ENCODE measurements at places on chromosomes 2 and 18.

GRCh38 chr2:145874466-145874865 is 1354.5 kb upstream of the ZEB2 start:
- DNase-seq: no peak

GRCh38 chr2:65320042-65320725 is 92.6 kb downstream of the ACTR2 start:
- peak; percentile 66 for DNase-seq

- DNase-seq: no peak
Measured at GRCh38 chr2:30269771-30270145, 38.4 kb downstream of the LBH start.

DNA sequence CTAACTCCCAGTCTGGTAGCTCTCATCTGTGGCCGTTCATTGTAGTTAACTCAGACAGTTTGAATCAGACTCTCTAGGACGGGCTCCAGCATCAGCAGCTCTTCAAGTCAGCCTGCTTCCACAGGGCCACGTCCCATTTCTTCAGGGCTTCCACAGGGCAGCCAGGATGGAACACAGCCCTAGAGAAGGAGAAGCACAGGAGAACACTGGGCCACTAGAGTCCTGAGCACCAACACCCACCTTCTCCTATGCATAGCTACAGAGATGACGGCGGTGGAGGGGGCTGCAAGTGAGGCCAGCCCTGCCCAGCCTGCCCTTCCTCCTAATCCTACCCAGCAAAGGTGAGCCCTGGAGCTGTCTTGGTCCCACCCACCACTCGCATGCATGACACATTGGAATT is 10.2 kb upstream of the TEX261 start:
- no peak for DNase-seq

GRCh38 chr2:17578466-17578928 is 38.0 kb downstream of the VSNL1 start:
- DNase-seq: peak; percentile 96

DNA sequence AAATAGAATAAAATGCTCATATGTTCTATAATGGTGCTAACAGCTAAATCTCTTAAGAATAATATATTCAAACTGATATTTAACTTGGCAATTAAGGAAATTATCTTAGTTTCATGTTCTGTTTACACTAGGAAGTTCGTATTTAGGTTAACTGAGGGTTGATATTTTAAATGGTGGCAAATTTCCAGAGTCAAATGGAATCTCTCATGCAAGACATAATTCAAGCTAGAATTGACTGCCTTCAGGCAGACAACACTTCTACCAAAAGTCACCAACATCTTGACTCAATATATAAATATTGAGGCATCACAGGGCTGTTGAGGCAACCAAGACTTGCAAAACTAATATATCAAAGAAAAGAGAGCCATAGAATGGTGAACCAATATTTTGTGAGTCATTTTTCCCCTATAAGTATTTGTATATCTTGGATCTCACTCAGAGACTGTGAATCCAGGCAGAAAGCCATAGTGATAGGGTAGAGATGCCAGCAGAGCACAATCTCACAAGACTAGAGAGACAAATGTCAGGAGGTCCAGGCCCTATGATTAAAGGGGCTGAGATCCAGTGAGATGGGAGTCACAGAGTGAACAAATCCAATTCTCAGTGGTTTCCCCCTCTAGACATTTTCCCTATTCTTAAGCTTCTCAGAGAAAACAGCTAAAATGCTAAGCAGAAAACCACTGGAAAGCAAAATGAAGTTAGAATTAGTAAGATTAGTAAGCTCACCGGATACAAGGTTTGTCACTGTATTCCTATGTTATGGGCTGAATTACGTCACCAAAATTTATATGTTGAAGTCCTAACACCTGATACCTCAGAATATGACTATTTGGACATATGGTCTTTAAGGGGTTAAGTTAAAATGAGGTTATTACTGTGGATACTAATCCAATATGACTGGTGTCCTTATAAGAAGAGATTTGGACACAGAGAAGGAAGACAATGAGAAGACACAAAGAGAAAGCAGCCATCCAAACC is 358.2 kb upstream of the UBE2E3 start:
- DNase-seq: no peak

- DNase-seq: peak; percentile 64
Measured at GRCh38 chr2:138829326-138829919, 49.2 kb upstream of the NXPH2 start.

GRCh38 chr2:101265893-101266499 is 13.3 kb downstream of the CNOT11 start:
- no peak for DNase-seq

DNA sequence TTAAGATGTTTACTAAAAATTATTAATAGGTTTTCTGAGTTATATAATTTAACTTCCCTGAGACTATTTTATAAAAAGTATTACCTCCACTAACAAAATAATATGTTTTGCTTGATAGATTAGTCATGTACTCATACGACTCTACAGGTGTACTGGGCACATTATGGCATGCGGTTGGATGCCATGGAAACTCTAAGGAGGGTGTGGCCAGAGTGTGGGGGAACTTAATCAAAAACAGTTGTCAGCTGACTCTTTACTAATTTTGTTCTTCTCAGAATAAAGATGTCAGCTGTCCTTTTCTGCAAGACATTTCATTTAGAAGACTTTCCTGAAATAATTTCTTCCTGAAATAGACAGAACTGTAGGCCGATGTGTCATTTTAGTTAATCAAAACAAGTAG is 228.3 kb upstream of the SIX3 start:
- DNase-seq: no peak

DNA sequence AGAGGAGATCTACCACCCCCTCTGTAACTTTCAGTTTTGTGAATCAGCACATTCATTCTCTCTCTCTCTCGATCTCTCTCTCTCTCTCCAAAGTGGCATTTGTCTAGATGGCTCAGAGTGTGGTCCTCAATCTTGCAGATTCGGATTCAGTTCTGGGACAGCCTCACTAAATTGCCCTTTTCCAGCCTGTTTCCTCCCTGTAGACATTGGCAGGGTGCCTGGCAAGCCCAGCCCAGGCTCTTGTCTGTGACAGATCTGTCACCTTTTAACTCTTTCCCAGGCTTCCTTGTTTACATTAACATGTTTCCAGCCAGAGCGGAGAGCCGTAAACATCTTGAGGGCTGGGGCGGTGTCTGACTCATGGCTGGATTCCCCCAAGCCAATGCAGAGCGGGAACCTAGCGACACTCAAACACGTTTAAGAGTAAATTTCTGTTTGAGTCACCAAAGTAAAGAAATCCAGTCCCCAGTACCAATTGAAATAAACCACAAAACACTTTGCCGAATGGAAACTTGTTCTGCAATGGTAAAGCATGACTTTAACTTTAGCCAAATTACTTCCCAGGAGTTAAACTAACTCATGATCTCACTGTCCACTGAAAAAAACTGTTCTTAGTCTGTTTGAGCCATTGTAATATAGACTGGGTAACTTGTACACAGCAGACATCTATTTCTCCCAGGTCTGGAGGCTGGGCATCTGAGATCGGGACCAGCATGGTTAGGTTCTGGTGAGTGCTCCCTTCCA is 6.6 kb upstream of the CYP27C1 start:
- DNase-seq: peak; percentile 33

DNA sequence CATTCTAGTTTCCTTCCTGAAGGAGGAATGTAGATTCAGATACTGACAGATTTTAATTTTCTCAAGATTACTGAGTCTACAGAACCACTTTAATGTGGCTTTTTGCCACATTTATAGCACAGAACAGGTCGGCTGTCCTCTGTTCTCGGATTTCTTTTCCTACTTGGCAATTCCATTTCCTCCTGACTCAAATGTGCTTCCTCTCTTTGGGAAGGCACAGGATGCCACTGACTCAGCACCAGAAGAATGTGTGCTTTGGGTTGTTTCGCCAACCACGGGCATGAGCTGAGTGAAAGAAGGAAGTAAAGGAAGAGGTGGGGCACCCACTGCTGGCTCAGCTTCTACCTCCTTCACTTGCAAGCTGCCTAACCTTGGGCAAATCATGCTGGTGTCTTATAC is 970.6 kb upstream of the ACVR2A start:
- no peak for DNase-seq

DNA sequence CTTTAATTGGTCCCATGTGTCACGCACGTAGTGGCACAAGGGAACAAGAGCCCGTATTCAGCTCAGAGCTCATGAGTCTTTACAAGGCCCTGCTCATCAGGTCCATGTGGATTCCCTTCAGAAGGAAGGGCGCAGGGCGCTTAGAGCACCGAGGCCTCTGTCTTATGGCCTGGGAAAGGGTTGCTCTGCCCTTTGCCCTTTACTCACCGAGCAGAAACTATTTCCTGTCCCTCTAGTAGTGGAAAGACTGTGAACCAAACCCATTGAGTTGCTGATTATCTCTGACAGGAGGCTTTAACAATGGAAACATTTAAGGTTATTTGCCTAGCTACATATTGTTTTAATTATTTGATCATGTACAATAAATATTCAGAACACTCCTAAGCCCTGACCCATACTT is 102.0 kb upstream of the ACAA2 start:
- DNase-seq: peak; percentile 24

GRCh38 chr18:44589693-44590355 is 90.9 kb upstream of the SETBP1 start:
- no peak for DNase-seq

GRCh38 chr2:181465676-181466375 is 8.6 kb downstream of the ITGA4 start:
- no peak for DNase-seq

- DNase-seq: no peak
Measured at GRCh38 chr2:236133410-236134012, 34.7 kb downstream of the GBX2 start.

- DNase-seq: peak; percentile 64
Measured at GRCh38 chr18:12744103-12744502, 41.3 kb downstream of the PSMG2 start.

- no peak for DNase-seq
Measured at GRCh38 chr2:142270291-142270690, 139.5 kb upstream of the LRP1B start.

DNA sequence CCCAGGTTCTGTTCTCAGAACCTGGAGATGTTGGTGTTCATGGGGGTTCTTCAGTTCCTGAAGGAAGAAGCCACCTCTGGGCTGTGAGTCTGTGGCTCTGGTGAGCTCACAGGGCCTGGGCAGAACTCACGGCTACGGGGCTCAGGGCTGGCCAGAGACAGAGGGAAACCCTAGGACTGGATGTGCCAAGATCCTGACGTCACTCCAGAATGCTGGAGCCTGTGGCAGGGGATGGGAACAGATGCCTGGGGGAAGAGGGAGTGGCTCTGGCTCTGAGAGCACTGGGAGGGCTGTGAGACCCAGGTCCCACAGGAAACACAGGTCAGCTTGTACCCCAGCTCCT is at the start of gene OTOF:
Gene OTOF, minus strand, starts transcription at position 214 of the 343 bp plus-strand sequence.
- no peak for DNase-seq

DNA sequence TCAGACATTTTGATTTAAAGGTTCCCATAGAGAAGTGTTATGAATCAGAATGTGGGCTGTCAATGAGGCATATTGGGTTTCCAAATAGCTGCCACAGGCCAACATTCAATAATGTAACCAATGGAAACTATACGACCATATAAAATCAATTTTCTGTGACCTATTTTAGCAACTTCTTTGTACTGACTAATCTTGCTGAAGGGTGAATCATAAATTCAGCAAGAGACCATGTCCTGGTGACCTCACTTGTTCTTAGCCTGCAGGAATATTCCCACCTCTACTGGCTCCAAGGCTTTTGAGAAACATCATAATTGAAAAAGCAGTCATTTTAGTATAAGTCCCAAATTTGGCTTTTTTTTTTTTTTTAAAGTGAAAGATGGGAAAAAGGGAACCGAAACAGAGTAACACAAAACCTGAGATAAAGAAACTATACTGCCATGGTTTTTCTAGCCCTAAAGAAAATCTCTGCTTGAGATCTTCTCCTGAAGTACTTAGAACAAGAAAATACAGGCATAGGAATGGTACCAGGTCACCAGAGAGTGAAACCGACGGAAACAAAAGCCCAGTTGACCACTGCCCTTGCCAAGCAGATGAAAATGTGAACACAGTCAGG is 32.1 kb downstream of the PLEKHM3 start:
- no peak for DNase-seq

DNA sequence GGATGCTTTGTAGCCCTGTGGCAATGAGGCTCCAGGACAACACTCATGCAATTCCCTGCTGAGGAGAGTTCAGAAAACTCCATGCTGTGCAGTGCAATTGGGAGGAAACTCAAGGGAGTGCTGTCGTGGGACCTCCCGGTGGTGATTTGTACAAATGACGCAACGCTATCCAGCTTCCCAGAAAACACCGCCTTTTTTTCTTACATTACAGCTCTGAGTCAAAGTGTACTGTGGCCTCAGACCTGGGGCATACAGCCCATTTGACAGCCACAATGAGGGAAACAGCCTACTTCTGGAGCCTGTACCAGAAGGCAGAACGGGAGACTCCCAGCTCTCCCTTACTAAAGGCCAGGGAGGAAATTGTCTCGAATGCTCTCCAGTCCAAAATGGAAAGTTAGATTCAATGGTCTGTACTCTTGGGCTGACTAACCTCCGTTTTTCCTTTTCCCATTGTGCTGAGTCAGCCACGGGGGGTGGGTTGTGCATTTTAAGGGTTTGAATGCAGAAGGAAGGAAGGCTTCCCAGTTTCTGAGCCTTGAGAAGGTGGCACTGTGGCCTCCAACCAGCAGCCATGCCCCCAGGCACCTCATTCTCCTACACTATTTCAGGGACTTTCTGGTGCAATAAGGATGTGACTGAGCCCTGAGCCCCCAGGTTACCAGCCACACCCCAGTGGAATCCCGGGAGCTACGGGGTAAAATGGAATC is 16.4 kb upstream of the CYP1B1 start:
- DNase-seq: no peak

- no peak for DNase-seq
Measured at GRCh38 chr2:9141091-9141667, 65.4 kb upstream of the ASAP2 start.

- no peak for DNase-seq
Measured at GRCh38 chr2:181306785-181307184, 150.4 kb upstream of the ITGA4 start.

DNA sequence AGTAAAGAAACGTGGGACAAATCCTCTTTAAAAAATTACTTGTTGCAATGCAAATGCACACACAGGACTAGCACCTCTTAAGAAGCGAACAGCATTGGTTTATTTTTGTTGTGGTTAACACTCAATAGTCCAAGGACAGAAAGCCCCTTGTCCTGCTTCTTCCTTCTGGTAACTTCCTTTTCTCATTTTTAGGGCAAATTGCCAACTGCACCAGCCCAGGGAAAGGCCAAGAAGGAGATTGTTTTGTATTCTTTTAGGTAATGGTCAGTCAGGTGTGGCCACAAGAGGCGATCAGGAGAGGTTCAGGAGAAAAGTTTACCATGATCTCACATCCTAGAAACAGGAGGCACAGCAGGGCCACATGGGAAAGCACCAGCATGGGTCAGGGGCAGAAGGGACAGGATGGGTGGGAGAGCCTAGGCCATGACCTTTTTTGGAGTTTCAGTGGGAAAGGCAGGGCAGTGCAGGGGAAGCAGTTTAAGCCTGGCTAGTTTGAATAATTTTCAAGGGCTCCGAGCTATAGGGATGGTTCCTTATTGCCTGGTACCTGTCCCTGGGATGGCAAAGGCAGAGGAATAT is 73.0 kb downstream of the CHRNA1 start:
- no peak for DNase-seq

- DNase-seq: peak; percentile 58
Measured at GRCh38 chr2:48145845-48146452, 239.7 kb upstream of the FBXO11 start.

Data from HepG2 (cell line).